Fibroblast of lung (primary cell): ENCODE measurements at places on chromosomes 7 and 10.

DNA sequence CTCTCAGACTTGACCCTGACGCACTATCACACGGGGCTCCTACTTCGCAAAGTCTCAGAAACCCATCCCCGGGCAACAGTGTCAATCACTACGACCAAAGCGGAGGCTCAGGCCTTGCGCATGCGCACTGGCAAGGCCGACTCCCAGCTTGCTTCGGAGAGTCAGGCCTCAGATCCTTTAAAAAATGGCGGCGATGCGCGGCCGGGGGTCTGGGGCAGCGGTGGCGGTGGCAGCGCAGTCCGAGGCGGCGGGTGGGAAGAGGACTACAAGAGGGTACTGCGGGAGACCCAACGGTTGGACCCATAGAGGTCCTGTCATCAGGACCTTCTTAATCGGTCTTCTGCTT, 196.9 kb downstream of the ZNF716 start:
- DNase-seq, result no peak

GRCh38 chr7:28163949-28164348, 16.6 kb downstream of the JAZF1 start:
- peak; percentile 76 for DNase-seq

GRCh38 chr10:42999385-43000020, 77.4 kb upstream of the RET start:
- no peak for DNase-seq

GRCh38 chr7:265998-266850, 23.7 kb upstream of the FOXL3 start:
- DNase-seq, result no peak

DNA sequence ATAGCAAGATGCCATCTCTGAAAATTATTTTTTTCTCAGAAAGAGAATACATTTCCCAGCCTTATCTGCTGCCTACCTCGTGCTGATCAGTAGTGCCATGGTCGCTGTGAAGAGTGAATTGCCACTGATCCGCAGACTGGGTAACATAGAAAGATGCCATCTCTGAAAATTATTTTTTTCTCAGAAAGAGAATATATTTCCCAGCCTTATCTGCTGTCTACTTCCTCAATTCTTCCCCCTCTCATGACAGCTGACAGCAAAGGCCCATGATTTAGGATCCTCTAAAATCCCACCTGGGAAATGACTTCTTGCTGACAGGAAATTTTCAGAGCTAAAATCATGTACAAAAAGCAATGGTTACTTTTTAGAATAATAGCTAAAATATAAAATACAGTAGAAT, 92.5 kb upstream of the AHR start:
- no peak for DNase-seq

DNA sequence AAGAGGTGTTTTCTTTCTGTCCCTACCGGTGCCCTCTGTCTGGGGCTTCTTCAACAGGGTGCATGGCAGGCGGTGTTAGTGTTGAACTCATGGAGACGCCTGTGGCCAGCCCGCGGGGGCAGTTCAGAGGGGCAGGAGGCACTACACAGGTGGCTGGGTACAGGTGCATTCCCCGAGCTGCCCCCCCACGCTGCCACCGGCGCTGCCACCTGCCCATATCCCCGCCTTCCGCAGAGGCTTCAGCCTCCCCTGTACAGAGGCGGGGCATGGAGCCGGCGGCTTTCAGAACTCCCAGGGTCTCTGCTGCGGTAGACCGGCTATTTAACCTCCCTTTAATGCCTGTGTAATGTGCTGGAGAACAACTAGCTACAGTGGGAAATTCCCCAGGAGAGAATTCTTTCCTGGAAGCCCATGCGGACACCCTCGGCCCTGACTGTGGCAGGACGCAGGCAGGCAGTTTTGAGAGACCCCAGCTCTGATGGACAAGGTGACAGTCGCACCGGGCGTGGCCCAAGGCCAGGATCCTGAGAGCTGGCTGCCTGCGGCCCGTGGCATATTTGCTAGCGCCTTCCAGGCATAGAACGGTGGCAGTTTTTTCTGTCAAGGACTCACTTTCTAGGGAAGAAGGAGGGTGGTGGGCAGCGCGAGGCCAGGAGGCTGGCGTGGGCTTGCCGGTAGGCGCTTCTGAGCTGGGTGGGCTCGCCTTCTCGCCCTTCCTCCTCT, 53.7 kb upstream of the ZNF32 start:
- no peak for DNase-seq

DNA sequence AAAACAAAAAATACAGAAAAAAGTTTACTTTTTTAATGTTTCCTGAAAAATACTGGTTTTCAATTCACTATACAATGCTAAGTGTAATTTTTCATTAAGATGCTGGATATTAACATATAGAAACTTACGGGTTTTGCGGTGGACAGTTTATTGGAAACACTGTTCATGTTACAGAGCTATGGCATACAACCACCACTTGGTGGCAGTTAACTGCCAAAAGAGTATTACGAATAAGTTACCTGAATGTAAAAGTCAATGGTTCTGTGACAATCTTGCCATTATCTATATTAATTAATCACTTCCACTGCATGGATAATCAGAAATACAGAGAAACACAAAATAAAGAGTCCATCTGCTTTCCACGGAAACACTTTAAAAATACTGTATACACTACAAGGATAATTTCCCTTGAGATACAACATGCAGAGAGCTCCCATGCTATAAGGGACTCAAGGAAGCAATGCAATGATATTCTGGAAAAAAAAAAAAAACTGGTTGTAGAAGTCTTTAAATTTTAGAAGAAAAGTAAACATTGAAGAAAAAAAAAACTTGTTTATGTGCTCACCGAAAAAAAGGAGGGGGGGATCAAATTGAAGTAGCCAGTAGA, 97.0 kb downstream of the TPK1 start:
- peak; percentile 43 for DNase-seq

DNA sequence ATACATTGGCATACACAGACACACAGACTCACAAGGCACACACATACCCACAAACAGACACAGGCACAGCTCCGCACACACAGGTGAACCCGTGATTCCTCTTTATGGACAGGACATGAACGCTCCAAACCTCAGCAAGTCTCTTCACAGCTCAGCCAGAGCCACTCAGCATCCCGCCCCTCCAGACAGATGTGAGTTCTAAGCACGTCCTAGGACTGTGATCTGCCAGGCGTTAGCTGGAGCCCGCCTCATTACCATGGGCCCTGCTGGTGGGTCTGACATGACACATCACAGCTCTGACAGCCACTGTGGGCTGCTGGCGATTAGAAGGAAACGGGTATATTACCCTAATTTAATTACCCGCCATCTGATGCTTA, 176.7 kb upstream of the PPP2R2D start:
- DNase-seq, result no peak

GRCh38 chr7:57769958-57770357, 320.0 kb downstream of the ZNF716 start:
- DNase-seq, result no peak

DNA sequence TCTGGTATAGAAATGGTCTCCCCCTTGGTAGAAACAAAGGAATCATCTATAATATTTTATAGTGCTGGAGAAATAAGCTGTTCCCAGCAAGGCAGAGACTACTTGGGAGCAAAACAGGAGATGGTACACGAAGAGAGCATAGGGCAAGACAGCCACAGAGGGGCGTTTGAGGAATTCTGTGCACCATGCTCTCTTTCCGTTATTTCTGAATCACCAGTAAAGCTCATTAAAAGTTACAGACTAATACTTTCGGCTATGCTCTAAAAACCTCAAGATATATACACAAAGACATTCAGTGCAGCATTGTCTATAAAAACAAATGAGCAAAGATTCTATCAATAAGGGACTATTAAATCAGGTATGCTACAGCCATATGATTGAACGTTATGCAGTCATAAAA, 68.5 kb upstream of the FHIP2A start:
- peak; percentile 22 for DNase-seq

- no peak for DNase-seq
These were observed at the start of gene VWA2 for GRCh38 chr10:114239117-114239993. TSS of gene VWA2 (plus strand) at chr10:114239254. CDS start at chr10:114248714, 9,460 bp downstream.

GRCh38 chr10:9296190-9296589, 1241.7 kb downstream of the GATA3 start:
- DNase-seq, result peak; percentile 27

GRCh38 chr7:71350680-71351079, 218.7 kb downstream of the GALNT17 start:
- no peak for DNase-seq

DNA sequence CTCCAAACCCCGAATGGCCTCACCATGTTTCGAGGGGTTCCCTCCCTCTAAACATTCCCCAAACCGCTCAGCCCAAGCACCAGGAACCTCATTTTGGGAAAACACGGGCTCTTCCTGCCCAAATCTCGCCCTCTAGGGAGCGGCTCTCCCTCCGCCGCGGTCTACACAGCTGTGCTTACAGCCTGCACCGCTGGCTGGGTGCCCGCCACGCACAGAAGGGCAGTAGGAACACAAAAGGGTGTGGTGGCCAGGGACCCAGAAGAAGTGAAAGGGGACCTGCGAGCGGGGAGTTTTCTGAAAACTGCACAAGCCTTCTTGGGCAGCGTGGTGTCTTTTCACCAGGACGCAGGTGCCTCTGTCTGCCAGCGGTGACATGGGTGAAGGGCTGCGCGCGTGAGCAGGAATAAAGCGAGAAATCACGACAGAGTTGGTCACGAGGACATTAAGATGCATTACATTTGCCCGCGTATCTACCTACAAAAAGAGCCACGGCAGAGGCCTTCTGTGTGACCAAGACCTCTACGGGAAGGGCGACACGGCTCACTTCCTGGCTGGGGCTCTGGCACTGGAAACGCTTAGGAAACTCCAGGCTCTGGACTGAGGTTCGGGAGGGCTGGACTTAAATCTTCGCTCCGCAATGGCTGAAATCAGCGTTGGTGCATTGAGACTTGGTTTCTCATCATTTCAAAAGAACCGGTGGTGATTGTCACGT, 171.7 kb downstream of the LSM5 start:
- DNase-seq, result no peak

DNA sequence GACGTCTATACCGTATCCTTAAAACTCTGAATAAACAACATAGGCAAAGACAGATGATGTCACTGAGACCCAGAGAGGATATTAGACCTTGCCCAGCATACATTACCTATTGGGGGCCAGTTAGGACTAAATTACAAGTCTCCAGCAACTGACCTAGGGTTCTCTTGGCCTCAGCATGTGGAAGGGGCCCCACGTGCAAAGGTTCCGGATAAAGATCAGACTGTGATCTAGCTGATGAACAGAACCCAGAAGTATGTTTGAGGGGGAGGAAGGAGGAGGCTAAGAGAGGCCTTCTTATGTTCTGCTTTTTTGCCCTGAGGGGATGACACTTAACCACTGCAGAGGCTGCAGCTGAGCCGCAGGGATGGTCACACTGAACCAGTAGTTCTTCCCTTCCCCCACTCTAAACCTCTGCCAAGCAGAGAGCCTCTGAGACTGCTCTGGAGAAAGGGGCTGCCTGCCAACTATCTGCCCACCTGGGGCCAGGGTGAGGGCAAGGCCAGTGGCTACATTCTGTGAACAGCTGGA, 24.0 kb upstream of the KMT2C start:
- no peak for DNase-seq

DNA sequence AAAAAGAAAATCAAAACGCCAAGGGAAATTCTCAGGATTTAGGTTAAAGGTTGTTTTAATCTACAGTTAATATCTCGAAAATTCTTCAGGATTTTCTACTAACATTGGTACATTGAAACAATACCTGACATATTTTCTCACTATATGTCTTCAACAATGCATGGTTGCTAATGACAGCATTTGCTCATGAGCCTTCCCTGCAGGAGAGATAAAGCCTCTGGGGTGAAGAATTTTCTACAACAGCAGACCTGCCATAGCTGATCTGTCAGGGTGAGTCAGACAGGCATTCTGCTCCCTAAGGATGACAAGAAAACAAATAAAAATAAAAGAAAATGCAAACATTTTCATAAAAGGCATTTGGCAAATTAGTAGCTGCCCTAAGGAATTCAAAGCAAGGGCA, 11.7 kb upstream of the GPR37 start:
- DNase-seq, result no peak

DNA sequence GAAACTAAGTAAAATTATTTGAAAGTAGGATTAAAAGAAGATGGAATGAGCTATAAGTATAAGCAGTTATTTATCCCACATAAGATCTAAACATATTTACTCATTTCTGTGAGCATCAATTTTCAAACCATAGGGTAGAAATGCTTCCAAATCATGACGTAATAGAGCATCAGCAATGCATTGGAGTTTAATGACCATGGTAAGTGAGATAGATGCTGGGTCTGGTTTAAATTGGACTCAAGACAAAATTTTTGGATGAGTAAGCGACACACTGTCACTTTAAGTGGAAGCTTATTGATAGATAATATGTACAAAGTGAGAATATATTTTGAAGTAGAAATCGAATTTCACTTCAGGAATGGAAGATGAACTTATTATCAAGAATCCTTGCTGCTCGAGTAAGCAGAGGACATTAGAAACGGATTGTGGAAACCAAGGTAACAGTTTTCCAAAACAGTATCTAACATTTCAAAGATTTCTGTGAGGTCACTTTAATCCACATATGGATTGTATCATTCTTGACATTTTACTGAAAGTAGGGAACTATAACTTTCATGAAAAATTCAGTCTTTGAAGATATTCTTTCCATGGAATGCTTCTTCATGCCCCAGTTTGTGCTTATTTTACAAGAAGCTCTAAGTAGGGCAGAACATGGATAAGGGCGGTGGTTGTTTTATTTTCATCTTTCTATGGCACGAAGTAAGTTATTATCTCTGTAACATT, 85.8 kb downstream of the AGMO start:
- no peak for DNase-seq

DNA sequence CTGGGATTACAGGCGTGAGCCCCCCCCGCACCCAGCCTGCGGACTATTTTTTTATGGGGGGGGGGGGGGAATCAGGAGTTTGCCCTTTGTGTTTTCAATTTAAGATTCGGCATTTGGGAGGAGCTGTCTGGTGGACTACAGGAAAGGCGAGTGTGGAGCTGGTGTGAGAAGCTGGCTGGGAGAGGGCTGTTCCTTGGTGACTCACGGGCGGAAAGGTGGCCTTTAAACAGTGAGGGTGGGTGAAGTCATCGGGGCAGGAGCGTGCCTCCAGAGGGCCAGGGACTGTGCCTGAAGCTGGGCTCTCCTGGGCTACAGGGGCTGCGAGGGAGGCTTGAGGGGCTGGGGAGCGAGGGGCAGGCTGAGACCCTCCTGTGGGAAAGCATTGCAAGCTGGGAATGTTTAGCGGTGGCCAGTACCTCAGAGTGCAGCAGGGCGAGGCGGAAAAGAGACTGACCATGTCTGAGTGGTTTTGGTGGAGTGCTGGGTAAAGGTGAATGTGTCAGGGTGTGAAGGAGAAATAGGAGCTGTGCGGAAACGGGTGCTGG, 39.7 kb upstream of the ZNF32 start:
- DNase-seq, result no peak

DNA sequence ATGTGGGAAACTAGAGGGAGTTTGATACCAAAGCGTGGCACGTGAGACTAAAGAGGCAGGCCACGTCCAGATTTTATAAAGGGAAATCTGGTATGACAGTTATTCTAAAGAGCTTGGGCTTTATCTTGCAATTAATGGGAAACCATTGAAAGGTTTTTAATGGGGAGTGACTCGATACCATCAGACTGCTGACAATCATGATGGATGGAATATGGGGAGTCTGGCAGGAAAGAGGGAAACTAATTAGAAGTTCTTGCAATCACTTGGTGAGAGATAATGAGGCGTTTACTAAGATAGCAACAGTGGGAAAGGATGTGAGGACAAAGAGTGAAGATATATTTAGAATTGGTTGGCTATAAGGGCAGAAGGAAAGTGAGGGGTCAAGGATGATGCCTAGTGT, 94.0 kb downstream of the MBL2 start:
- DNase-seq, result no peak
